ENCODE measurements at places on chromosomes 6 and 20.

DNA sequence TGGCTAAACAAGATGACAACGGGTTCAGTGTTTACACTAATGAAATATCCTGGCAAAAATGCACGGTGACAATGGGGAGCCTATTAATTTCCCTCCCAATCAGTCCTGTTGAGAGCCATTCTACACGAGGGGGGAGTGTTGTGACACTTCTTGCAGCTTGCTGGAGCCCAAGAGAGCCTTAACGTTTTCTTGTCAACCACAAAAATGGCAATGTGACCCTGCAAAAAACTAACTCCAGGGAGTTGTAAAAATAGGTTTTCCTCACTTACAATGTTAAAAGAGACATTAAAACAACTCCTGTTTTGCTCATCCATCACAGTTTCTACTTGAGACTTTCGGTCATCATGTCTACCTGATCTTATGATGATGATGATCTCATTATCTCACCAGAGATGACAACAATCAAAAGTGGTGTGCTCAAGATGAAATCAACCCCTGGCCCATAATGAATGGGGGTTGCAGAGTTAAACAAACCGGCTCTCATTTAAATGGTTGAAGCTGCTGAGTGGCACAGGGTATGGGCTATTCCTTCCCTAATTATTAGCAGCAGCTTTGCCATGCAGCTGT, 57.9 kb downstream of the GJA10 start:
- DNase-seq, result no peak

- no peak for DNase-seq
These were observed 43.0 kb downstream of the PDYN start for GRCh38 chr20:1950836-1951235.

GRCh38 chr20:40782043-40782368, 93.0 kb upstream of the MAFB start:
- no peak for DNase-seq

- no peak for DNase-seq
These were observed 547.9 kb upstream of the PTCHD4 start for GRCh38 chr6:48658915-48659314.

DNA sequence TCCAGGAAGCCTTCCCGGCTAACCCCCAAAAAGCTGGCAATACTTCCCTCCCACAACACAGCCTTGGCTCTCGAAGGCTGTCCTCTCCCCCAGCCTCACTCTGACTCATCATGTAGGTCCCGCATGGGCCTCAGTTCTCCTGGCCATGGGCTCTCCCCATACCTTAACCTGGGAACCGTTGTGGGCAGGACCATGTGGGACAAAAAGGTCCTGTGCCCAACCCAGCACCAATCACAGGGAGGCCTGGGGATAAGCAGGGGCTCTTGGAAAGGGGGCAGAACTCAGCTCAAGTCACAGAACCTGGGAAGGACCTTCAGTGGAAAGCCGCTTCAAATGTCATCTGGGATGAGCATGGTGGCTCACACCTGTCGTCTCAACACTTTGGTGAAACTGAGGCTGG, 45.5 kb downstream of the MRPL14 start:
- no peak for DNase-seq

- DNase-seq, result no peak
These were observed 122.8 kb downstream of the INSM1 start for GRCh38 chr20:20490673-20491072.

GRCh38 chr6:93021235-93021915, 398.0 kb downstream of the EPHA7 start:
- no peak for DNase-seq

DNA sequence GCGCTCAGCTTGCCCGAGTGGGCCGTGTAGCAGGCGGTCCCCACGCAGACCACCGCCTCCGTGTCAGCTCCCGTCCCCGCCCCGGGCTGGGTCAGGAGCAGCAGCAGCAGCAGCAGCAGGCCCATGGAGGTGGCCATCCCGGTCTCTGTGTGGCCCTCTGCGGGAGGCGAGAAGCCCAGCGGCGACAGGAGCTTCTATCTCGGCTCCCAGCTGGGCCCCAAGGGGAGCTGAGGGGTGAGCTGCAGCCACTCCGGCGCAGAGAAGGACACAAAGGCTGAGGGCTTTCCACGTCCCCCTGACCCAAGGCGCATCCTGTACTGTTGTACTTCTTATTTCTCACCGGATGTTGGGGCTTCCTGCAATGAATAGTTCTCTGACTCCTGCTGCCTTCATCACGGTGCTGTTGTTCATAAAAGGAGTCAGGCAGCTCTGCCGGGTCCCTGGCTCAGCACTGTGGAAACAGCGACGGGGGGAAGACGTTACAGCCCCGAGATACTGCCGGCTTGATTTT, at the start of gene CD93:
Gene CD93, minus strand, starts transcription at position 269 of the 511 bp plus-strand sequence. Its CDS starts 132 bp downstream, at position 137.
- DNase-seq, result no peak

- no peak for DNase-seq
These were observed 1.9 kb downstream of the PPP1R3D start for GRCh38 chr20:59938221-59938620.

DNA sequence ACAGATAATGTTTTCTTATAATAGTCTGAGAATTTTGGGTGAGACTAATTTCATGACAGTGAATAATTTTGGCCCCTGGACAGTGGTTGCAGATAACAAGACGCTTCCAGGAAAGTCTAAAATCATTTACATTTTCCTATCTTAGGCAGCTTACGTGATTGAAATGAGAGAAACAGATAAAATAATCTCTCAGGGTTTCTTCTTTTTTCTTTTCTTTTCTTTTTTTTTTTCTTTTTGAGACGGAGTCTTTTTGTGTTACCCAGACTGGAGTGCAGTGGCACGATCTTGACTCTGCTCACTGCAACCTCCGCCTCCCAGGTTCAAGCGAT, 4.2 kb upstream of the SERPINB1 start:
- no peak for DNase-seq

- DNase-seq, result no peak
These were observed 183.2 kb downstream of the EYA4 start for GRCh38 chr6:133424359-133424758.

GRCh38 chr20:62575976-62576722, 66.2 kb upstream of the SLCO4A1 start:
- DNase-seq, result no peak

DNA sequence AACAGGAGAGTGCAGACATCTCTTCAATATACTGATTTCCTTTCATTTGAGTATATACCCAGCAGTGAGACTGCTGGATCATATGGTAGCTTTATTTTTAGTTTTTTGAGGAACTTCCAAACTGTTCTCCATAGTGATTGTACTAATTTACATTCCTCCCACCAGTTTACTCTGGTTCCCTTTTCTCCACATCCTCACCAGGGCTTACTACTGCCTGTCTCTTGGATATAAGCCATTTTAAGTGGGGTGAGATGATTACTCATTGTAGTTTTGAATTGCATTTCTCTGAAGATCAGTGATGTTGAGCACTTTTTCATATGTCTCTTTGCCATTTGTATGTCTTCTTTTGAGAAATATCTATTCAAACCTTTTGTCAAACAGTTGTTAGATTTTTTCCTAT, 64.9 kb upstream of the HMGCLL1 start:
- no peak for DNase-seq

DNA sequence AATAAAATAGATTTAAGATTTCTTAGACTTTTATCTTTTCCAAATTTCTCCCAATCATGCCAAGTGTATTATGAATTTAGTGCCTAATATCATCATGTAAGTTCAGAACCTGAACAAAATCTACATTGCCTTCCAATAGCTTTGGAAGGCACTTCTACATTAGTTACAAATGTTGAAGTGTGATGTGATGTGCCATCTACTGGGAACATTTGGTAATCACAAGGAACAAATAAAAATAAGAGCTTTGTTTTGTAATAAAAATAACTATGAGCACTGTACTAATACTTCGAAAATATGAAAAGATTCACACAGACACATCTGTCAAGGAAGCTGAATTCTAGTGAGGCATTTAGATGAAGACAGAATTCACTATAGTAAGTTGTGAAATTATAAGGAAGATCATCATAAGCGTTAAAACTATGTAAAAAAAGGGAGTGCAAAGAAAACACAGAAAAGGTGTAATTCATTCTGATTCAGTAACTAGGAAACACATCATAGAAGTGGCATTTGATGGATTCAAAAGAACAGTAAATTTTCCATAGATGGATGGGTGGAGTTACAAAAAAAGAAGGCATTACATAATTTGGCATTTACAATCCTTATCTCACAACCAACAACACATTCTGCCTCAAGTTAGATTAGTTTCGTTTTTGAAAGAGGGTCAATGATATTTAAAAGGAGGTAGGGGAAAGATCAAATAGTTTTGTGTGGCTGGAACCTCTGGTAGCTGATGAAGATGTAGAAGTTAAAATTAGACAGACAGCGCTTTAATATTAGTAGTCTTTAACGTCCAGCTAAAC, 161.0 kb downstream of the ASCC3 start:
- no peak for DNase-seq

- DNase-seq, result no peak
These were observed 10.8 kb downstream of the BPIFA2 start for GRCh38 chr20:33178726-33179125.

- no peak for DNase-seq
These were observed 87.7 kb downstream of the PDE7B start for GRCh38 chr6:135939208-135939591.

- DNase-seq, result no peak
These were observed 65.5 kb upstream of the BTN3A2 start for GRCh38 chr6:26299286-26300042.

- no peak for DNase-seq
These were observed 177.7 kb upstream of the MCHR2 start for GRCh38 chr6:100171533-100172321.

- DNase-seq, result no peak
These were observed 19.3 kb downstream of the DOP1A start for GRCh38 chr6:83086751-83087150.

GRCh38 chr20:63553933-63554290, at the start of gene FNDC11:
Gene FNDC11 (plus strand): TSS chr20:63554159. CDS start chr20:63555664, 1,505 bp downstream.
- DNase-seq, result no peak

DNA sequence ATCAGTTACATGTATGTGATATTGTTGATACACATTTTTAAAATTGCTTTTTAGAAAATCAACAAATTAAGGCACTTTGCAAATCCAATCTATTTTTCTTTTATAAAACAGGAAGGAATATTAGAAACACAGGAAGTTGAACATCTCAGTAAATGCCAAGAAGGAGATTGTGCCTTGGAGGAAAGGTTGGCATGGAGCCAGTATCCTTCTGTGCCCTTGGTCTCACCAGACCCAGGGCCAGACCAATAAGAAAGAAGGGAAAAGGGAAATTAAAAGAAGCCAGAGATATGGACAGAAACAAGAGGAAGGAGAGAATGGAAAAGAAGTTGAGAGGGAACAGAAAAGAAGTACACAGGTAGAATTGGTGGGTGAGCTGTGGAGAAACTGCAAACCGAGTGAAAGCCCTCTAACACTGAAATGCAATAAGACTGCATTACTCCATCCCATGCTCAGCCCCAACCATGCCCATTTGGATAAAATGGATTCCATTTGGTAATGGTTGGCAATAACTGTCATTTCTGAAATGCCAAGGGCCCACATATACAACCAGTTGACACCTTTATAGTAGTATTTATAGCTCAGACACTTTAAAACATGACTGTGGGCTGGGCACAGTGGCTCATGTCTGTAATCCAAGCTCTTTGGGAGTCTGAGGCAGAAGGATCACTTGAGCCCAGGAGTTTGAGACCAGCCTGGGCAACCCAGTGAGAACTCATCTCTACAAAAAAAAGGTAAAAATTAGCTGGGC, 133.8 kb downstream of the GMPR start:
- no peak for DNase-seq

All from stimulated activated CD4-positive, alpha-beta T cell treated with anti-CD3 and anti-CD28 coated beads, Interleukin-15, amount 100 ng/mL, for 48 hours (primary cell).